RPMI7951 (cell line): ENCODE measurements at places on chromosomes 7 and 10.
A peak's percentile ranks its signal among the peaks of the same experiment; 100 is the strongest.

DNA sequence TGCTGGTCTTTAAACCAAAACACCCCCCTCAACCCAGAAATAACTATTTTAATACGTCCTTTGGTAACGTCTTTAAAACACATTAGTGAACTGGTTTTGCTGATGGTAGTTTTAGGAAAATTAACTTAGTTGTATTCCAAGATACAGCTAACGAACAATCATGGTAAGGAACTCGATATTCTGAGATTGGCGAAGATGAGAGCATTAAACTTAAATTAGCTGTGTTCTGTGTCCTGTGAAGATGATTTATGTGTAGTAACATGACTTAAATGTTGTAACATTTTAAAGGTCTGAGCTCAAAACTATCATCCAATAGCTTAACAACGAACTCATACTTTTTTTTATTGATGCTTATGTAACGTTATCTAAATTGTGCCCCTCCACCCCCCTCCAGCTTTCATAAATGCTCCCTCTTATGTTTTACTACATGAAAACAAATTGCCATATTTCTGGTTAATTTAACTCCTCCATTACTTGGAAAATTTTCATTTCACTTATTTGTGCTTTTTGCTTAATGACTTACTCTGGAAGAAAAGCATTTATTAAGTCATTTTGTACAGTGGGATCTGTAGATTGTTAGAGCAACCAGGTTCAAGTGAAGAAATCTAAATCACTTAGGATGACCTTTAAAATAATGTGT lies 1.7 kb downstream of the SDK1 start:
- DNase-seq: no peak

- DNase-seq: no peak
Measured at GRCh38 chr7:72152161-72153131, 259.7 kb downstream of the CALN1 start.

- DNase-seq: no peak
Measured at GRCh38 chr10:62390497-62391176, 16.5 kb downstream of the ZNF365 start.

DNA sequence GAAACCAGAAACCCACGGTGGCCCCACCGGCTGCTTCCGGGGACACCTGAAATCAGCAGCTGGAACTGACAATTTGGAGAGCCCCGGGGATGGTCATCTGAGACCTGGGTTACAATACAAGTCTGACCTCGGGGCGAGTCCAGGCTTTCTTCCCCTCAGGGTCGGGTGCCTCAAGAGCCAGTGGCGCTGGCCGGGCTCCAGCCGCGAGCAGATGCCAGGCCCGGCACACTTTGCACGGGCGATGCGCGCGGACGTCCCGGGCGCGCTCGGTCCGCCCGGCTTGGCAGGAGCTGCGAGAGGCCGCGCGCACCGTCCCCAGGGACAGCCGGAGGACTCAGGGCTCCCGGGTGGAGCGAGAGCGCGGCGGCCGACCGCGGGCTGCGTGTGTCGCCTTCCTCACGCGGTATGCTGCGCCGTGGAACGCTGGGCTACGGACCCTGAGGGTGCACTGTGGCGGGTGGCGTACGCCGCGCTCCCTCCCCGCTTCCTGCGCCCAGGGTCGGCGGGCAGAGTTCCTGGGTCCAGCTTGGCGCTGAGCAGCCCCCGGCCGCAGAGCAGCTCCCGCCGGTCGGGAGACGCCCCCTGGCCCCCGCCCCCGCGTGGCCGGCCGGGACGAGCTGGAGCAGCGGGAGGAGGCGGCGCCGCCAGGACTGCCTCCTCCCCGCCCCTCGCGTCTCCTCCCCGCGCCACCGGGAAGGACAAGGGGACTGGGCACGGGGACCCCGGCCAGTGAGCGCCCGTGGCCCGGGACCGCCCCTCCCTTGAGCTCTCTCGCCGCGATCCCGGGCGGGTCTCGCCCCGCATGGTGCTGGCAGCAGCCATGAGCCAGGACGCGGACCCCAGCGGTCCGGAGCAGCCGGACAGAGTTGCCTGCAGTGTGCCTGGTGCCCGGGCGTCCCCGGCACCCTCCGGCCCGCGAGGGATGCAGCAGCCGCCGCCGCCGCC lies at the start of gene RBM20:
RBM20 (plus strand) TSS at position 684 of the 945 bp plus-strand sequence; CDS start at position 803, 119 bp downstream.
- DNase-seq: peak; percentile 28

- peak; percentile 51 for DNase-seq
Measured at GRCh38 chr10:13703997-13704536, 117.3 kb downstream of the PRPF18 start.

DNA sequence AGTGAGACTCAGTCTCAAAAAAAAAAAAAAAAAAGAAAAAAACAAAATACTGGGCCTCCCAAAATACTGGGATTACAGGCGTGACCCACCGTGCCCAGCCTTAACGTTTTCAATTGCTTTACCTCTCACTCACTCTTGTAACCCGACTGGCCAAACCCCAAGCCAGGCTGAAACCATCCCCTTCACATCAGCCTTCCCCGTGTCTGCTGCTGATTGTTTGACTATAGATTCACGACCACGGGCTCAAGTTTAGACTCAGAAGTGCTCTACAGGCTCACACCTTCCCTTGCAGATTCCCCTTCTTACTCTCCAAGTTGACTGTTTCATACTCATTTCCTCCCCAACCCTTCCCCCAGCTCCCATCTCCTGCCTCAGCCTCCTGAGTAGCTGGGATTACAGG lies 22.3 kb downstream of the TYW1 start:
- no peak for DNase-seq

DNA sequence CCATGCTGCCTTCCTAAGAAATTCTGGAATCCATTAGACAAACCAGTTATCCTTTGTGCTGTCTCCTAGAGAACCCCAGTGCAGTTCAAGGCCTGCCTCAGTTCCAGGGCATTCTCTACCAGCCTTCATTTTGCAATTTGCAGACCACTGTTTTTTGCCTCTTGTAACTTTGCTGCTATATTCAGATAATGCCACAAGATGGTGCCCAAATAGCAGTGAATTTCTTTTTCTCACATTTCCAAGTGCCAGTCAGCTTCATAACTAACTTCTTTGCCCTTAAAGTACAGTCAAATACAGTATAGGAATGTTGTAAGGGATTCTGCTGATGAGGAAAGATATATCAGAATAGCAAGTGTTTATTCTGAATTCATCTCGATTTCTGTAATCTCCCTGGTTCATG lies 25.2 kb downstream of the LOXL4 start:
- DNase-seq: no peak

GRCh38 chr7:27199849-27200760 lies at the start of gene HOXA13:
Gene HOXA13, minus strand, starts transcription at chr7:27200091. Its CDS starts 14 bp downstream, at chr7:27200077.
- peak; percentile 84 for DNase-seq

DNA sequence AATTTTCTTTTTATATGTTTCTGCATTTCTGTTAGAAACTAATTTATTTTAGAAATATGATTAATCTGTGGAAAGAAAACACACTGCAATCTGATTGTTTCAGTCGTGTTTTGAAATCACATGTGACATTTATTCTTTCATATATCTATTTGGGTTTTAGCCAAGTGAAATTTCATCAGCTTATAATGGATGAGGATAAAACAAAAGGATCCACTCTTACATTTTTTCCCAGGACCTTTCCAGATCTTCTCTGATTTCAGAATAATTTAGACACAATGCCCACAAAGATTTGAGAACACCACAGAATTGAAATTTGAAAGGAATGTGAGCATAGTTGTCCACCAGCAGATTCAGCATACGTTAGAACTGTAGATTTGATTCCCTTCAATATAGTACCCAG lies 29.1 kb downstream of the CBLL1 start:
- no peak for DNase-seq

DNA sequence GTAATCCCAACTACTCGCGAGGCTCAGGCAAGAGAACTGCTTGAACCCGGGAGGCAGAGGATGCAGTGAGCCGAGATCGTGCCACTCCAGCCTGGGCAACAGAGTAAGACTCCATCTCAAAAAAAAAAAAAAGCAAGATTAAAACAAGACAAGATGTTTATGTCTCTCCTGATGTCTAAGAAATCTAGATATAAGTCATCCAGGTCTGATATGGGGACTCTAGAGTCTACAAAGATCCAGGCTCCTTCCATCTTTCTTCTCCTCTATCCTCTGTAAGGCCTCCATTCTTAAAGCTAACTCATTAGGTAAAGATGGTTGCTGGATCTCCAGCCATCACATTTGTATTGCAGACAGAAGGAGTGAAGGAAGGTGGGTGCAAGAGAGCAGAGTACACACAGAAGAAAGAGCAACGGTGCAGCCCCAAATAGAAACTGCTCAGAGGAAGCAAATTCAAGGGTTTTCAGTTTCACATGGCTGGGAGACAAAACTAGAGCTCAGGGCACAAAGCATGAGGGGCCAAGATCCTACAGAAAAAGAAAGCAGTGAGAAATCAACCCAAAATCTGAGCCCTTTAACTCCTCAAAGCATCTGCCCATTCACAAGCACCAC lies 57.6 kb downstream of the USP6NL start:
- no peak for DNase-seq

DNA sequence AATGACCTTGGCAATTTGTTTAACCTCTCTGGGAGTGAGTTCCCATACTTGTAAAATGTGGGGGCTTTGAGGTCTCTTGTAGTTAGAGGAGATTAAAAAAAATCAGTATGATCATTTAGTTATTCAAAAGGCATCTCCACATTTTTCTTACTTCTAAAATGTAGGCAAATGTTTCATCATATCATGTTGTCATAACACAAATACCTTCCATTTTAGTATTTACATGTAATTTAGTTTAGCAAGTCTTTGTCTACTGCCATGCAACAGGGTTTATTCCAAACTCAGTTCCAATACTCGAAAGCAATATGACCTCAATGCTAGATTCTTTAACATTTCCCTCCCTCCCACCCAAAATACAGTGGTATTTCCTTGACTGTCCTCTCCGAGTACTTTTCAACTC lies 262.8 kb upstream of the IMMP2L start:
- no peak for DNase-seq

- DNase-seq: no peak
Measured at GRCh38 chr10:99981581-99982199, 28.1 kb downstream of the DNMBP start.

DNA sequence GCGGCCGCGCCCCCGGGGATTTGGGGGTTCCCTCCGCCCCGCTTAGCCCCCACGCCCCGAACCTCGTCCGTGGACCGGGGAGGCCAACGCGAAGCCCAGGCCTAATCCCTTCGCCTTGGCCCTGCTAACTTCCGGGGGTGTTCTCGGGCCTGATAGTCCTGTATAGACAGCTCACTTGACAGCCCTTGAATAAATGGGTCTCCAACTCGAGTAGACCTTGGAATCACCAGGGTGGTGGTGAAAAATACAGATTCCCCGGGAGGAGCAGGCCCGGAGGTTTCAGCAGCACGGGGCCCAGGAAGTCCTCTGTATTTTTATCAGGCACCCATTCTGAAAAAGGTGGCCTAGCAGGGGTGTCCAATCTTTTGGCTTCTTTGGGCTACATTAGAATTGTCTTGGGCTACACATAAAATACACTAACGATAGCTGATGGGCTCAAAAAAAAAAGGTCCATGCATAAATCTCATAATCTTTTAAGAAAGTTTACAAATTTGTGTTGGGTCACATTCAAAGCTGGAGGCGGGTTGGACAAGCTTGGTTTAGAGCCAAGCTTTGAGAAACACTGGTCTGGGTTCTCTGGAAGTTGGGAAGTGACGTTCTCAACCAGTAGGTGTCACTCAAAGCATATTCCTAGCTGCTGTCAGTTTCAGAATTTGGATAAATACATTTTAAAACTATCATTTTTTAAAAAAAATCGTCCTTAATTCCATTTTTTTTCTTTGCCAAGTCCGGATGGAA lies 221.7 kb downstream of the PHTF2 start:
- peak; percentile 78 for DNase-seq

- DNase-seq: no peak
Measured at GRCh38 chr7:156318926-156319325, 321.6 kb upstream of the RNF32 start.

DNA sequence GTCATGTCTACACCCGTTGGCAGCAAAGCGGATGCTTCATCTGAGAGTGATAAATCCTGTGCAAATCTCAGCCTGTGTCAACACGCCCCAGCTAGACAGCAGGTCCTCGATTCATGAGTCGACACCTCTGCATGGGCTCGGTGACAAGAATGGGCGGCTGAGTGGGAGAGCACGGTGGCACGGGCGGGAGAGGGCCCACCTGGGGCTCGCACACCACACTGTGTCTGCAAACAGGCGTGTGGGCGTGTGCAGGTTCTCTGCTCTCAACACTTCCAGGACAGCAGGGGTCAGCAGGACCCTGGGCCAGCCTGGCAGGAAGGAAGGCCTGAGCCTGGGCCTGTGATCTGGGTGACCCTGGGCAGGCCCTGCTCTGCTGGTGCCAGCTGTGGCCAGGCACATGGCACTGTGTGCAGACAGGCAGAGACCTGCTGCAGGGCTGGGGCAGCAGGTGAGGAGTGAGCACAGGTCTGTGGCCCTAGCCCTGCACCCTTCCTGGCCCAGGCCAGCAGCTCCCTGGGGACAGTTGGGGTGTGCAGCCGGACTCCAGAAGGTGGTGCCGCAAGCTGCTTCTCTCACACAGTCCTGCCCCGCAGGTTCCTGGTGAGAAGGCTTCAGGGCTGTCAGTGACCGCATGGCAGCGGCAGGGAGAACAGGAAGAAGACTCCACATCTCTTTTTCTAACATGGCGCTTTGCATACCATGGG lies 216.4 kb downstream of the ELFN1 start:
- DNase-seq: no peak

DNA sequence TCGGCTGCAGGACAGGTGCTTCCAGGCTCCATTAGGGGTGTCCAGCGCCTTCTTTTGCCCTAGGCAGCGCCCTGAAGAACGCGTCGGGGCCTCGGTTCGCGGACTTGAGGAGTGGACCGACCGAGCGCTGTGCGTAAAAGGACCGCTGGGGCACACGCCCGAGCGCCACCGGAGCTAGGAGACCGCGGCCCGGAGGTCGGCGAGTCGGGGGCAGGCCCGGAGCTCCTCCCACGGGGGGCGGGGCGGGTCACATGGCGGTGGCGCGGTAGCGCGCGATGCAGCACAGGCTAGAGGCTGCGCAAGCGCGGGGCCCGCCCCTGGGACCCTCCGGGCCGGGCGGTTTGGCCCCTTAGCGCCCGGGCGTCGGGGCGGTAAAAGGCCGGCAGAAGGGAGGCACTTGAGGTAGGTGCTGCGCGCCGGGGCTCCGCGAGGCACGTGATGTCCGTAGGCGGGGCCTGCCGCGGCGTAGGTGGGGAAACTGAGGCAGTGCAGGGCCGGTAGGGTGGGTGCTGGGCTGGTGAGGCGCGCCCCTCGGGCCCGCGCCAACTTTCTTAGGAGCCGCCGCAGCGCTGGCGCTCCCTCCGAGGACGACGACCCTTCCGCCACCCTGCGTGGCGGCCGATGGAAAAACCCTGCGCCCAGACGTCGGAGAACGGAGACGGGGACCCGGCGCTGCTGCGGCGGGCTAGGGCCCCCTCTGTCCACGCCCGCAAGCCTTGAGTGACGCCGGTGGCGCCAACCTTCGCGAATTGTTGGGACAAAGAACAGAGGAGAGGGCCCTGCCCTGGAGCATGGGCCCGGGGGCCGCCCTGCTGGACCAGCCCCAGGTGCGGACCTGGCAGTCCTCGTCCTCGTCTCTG lies at the start of gene PRXL2A:
PRXL2A (plus strand) TSS at position 310 of the 860 bp plus-strand sequence. CDS start 11,917 bp downstream, outside the sequence.
- DNase-seq: peak; percentile 48

DNA sequence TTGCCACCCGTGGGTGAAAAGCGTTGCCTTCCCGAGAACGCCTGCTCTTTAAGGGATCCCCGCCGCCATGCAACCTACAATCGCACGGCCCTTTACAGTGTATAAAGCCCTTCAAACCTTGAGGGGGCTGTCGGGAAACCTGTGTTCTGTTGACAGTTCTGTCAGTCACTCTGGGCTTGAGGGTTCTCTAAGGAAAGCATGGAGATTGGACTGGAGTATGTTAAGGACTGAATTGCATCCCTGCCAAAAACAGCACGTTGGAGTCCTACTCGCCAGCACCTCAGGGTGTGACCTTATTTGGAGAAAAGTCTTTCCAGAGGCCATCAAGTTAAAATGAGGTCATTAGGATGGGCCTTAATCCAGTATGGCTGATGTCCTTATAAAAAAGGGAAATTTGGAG lies 70.6 kb downstream of the PFKFB3 start:
- peak; percentile 34 for DNase-seq
